ENCODE measurements at places on chromosomes 7 and 10. TPM values are rescaled to one million over a fixed set of nuclear protein-coding genes. Genes with fewer than 3 reads are reported as not detected.

GRCh38 chr10:5547681-5547930 is 22.8 kb downstream of the CALML3 start:
- DNase-seq, result no peak

- DNase-seq, result no peak
These were observed 119.5 kb downstream of the OTUD1 start for GRCh38 chr10:23558361-23558799.

DNA sequence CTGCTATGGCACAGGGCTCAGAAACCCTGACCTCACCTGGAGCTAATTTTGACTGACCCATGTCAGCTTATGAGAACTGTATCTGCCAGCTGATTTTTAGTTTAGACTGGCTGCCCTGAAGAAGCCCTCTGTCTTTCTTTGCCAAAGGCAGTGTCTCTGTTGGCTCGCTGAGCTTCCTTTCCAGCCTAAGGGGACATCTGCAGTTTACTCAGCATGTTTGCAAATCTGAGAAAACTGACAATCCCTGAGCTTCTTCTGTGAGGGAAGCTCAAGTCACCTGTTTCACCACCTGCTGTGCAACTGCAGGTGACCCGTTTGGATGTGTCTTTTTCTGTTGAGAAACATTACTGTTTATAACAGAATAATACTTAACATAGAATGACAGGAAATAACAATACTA is 46.0 kb downstream of the PRKAR2B start:
- DNase-seq, result no peak

GRCh38 chr10:91575044-91575610 is 57.7 kb downstream of the PPP1R3C start:
- DNase-seq, result no peak

GRCh38 chr10:121598263-121599249 is at the start of gene FGFR2:
Gene FGFR2, minus strand, starts transcription at chr10:121598444. Its CDS starts 4,627 bp downstream, at chr10:121593817.
- DNase-seq, result no peak

GRCh38 chr7:139541600-139542307 is 18.3 kb downstream of the CLEC2L start:
- DNase-seq, result no peak

DNA sequence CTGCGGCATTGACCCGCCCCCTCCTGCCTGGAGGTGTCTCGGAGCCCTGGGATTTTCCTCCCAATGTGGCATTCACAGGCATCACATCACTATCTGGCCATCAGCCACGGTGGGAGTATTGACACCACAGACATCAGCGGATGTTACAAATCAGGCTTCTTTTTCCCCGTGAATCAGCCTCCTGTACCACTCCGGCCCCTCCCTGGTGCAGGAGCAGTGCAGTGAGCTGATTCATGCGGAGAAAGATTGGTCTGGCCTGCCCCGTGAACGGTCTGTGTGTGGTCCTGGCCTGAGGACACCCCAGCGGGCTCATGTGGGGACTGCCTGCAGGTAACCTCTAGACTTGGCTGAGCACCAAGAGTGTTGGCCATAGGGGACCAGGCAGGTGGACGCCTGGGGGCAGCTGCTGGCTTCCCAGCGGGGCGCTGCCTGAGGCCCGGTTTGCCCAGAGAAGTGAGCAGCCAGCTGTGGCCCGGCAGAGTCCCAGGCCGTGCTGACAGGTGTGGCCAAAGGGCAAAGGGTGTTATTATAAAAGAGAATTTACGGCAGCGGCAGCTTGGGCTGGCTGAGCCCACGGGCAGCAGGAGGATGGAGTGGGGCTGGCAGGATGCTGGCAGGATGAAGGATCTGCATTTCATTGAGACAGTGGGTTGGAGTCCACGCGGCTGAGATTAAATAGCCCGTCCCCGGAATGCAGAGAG is 32.1 kb upstream of the GNA12 start:
- no peak for DNase-seq

GRCh38 chr7:17422966-17423365 is 124.5 kb downstream of the AHR start:
- DNase-seq, result no peak

GRCh38 chr10:63699785-63700613 is 178.8 kb downstream of the REEP3 start:
- DNase-seq, result no peak

DNA sequence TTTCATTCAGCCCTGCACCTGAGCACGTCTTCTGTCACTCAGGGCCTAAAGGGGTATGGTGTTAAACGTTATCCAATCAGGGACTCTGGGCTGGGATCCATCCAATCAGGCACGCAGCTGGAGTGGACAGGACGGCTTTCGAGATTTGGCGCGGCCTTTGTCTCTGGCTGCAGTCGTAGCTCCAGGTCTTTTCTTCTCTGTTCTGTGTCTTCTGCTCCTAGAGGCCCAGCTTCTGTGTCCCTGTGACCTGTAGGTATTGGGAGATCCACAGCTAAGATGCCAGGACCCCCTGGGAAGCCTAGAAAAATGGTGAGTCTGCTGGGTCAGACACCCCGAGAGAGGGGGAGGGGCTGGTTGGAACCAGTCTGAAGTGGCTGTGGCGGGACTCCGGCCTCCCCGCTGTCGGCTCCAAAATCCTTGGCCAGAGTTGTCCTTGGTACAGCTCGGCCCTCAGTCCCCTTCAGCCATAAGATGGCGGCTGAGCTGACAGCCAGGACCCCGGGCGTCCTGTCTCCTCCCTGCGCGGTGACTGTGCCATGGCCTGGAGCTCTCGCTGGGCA is 11.7 kb upstream of the ZNF680 start:
- DNase-seq, result no peak

The RBM20 gene
- polyA plus RNA-seq, result not detected

The H2BK1 gene
- polyA plus RNA-seq, result not detected

The EIF4H gene
- 224 TPM for polyA plus RNA-seq

The BLVRA gene
- 42.6 TPM for polyA plus RNA-seq

The PNLIPRP2 gene
- not detected for polyA plus RNA-seq

Data from CD4-positive, CD25-positive, alpha-beta regulatory T cell (primary cell).